Cardiac fibroblast (primary cell): ENCODE measurements at places on chromosomes 16 and 17.

- DNase-seq, result no peak
These were observed 234.7 kb upstream of the MAF start for GRCh38 chr16:79835194-79835593.

DNA sequence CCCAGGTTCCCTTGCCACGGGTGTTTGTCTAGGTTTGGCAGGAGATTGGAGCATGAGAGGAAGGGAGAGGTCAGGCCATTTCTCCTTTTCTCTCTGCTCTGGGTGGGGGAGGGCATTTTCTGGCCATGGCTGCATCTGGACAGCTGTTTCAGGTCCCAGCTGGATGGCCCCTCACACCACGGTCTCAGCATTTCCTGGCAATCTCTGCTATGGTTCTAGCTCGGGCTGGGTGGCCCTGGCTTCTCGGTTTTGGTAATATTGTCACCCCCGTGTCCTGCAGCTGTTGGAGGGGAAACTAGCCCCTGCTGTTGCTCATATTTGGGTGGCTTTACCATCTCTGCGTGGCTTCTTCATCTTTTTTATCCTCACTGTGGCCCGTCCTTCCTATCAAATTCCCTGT lies 11.5 kb upstream of the NLRP1 start:
- DNase-seq, result no peak

DNA sequence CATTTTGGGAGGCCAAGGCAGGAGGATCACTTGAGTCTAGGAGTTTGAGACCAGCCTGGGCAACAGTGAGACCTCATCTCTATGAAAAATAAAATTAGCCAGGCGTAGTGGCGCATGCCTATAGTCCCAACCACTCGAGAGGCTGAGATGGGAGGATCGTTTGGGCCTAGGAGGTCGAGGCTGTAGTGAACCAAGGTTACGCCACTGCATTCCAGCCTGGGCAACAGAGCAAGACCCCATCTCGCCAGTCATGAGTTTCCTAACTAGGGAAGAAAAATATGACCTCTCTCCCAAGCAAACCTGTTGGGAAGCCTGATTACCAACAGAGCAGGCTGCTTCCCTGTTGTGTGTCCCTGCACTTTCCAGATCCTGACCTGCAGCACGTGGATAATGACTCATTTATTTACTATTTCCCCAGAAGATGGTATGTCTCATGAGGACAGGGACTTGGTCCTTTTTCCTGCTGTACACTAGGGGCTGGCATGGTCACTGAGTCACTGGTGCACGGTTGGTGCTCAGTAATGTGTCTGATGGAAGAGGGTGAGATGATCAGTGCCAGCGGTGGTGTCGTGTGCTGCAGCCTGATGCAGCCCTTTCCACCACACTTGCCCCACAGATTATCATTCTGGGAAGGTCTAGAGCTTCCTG lies 30.8 kb downstream of the NMT1 start:
- peak; percentile 39 for DNase-seq

DNA sequence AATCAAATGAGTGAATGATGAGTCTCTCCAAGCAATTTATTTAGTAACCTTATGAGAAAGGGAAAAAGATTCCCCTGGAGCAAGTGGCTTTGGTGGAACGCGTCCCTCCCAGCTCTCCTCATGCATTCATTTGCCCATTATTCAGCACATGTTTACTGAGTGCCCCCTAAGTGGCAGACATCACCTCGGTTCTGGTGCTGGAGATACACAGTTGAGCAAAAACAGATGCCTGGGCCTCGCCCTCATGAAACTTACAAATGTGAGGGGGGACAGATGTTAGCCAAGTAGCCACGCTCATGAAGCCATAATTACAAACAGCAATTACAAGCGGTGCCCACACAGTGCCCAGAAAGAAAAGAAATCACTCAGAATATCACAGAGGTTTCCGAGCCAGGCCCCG lies 45.1 kb upstream of the CIBAR2 start:
- no peak for DNase-seq

DNA sequence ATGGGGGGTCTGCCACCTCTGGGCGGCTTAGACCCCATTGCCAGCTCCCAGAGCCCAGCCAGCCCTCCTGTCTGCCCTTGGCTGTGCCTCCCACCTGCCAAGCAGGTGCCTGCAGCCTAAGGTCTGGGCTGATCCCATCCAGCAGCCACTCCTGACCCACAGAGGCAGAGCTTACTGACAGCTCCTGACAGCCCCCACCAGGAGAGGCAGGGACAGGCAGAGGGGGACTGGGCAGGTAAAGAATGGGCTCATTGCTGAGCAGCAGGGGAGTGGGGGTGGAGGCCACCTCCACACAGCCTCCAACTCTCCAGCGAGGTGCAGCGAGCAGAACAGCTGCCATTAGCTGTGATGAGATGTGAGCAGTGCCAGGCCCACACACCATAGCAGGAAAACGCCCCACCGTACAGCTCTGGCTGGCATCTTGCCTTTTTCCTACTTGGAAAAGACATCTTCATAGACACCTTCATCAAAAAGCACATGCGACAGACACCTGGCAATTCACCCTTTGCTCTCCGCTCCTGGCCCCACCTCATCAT lies 164.4 kb downstream of the C16orf78 start:
- no peak for DNase-seq

DNA sequence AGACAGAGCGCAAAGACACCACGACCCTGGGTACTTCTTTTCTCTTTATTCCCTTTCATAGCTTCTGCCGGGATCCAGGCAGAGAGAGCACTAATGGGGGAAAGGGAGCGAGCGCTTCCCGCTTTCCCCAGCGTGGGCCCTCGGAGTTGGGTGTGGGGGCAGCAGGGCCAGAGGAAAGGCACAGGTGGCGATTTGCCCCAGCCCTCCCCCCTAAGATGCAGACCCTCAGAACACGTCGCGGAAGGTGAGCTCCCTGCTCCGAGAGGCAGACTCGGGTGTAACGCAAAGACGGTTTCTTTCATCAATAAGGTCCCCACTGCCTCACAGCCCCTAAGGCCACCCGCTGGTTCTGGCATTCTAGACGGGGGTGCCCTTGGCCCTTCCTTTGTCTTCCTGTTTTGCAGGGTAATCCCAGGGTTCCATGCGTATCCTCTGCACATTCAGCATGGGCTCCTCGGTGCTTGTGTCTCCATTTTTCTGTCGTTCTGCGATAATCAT lies 570 bp upstream of the NME3 start:
- DNase-seq, result no peak

- DNase-seq, result no peak
These were observed 48.0 kb downstream of the TEKT5 start for GRCh38 chr16:10646581-10647263.
